Keratinocyte (primary cell): ENCODE measurements at places on chromosomes 2 and 18. TPM values are rescaled to one million over a fixed set of nuclear protein-coding genes. Genes with fewer than 3 reads are reported as not detected.

DNA sequence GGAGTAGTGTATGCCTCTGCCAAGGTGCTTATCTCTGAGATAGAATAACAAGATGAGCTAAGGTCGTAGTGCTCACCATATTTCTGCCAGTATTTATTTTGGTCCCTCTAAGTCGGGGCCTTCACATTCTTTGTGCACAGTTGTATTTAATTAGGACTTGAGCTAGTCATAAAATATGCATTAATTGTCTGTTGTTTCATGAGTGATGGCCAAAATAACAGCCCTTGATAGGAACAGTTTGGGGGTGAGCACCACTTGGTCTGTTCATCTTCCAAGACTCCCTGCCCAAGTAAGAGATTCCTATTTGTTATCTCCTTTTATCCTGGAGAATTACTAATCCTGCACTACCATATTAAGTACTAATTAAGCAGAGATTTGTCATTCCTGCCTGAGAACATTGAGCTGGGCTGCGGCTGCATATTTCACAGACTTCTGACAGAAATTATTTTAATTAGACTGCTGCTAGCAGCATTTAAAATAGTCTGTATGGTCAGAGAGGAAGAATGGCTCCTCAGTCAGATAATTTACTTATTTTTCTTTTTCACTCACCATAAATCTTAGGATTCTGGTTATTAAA, 435.1 kb downstream of the MTX2 start:
- DNase-seq, result no peak

- peak; percentile 73 for DNase-seq
Observed at GRCh38 chr18:34767601-34768027, 57.5 kb downstream of the DTNA start.

DNA sequence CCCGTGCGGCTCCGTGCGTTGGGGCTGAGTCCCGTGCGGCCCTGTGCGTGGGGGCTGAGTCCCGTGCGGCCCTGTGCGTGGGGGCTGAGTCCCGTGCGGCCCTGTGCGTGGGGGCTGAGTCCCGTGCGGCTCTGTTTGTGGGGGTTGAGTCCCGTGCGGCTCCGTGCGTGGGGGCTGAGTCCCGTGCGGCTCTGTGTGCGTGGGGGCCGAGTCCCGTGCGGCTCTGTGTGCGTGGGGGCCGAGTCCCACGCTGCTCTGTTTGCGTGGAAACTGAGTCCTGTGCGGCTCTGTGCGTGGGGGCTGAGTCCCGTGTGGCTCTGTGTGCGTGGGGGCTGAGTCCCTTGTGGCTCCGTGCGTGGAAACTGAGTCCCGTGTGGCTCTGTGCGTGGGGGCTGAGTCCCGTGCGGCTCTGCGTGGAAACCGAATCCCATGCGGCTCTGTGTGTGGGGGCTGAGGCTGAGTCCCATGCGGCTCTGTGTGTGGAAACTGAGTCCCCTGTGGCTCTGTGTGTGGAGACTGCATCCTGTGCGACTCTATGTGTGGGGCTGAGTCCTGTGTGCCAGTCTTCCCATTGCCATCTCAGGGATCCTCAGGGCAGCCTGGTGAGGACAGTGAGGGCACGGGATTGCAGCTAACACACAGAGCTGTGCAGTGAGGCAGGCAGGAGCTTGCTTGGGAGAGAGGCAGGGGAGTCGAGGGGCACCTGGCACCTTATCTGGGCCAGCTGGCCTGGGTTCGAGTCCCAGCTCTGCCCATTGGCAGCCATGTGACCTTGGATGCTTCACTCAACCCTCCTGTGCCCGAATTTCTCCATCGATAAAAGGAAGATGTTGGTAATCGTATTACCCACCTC, 44.5 kb downstream of the LDLRAD4 start:
- no peak for DNase-seq

DNA sequence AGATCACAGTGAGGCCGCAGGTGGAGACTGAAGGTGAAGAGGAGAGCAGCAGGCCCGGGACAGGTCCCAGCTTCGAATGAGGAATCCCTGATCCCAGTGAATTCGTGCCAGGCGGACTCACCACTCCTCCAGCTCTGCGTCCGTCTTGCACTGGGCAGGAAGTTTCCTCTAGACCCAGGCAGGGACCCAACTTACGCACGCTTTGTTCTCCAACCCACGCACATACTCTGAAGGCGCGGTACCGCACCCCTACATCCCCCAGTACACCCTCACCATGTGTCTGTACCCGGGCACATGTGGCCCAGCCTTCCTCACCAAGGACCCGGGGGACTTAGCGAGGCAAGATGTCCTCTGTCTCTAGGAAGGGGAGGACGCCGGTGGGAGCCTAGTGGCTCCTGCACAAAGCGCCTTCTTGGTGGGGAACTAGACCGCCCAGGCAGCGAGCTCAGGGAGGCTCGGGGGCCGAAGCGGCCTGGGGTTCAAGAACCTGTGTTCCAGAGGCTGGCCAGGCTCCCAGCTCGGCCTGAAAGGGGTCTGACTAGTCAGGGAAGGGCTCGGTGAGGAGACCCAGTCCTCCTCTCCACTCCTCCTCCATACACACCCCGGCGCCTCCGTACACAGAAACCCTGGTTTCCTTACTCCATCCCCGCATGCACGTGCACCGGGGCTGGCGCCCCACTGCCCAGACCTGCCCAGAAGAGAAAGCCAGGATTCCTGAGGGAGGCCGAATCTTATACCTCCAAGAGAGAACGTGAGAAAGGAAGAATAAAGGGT, 38.3 kb upstream of the ATP6V1B1 start:
- no peak for DNase-seq

DNA sequence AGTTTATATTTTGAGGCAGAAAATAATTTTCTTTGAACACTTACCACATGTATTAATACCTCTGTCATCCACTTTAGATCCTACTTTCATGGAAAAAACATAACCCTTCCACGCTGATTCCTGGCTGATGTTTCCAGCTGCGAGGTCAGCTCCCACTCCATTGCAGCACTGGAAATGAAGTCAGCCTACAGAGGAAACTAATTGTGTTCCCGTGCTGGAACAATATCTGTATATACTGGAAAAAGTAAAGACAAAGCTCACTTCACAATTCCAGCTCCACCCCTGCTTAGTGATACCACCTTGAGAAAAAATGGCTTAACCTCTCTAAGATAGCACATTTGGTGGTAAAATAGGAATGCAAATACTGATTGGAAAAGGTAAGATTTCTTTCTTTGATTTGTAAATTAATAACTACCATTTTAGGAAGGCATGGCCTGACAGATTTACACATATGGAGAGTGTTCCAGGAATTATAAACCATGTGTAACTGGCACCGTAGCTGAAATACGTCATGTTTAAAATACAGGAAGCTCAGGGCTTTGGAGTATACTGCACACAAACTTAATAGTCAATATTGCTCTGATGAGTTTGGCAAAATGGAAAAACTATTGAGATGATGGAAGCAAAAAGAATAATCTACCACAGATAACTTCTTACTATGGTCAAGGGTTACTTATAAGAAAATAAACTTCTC, 90.0 kb downstream of the TRIB2 start:
- no peak for DNase-seq

DNA sequence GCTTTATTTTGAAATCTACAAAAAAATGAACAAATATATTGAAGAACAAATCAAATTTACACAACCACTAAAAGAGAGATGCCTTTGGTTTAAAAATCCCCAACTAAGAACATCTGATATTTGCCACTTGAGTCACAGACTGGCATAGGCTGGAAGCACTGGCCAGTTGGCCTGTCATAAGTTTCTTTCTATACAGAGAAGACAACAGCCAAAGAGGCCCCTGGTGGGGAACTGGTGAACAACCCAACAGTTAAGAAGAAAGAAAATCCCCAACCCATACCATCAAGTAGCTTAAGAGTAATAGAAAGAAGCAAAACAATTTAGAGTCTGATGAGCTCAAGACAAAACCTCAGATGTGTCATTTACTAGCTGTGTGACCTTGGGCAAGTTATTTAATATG, 45.5 kb downstream of the OSR1 start:
- no peak for DNase-seq

DNA sequence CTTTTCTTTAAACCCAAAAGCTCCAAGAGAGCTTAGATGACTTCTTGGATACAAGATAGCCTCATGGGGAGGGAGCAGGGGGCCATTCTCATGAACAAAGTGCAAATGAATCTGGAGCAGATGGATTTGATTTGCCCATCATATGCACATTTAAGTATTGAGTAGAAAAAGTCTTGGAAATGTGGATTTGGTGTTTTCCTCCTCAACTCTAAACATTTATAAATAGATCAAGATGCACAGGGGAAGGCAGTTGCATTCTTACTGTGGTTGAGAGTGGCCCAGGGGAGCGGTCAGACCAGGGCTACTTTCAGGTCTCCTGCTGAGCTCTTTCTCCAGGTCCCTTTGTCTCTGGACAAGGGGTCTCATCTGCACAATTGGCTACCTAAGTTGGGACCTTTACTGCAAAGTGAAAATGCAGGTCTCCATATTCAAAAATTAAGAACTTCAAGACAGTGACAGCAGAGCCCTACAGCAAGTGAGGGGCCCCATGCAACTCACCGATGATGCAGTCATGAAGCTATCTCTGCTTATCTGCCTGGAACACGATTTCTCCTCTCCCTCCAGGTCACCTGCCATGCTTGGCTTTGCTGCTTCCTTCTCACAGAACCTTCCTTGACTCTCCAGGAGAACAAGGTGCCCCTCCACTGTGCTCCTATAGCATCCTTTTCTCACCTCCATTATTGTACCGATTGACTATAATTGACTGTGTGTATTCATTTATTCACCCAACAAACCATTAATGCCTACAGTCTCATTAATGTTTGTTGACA, 145.4 kb downstream of the LPIN1 start:
- DNase-seq, result no peak

DNA sequence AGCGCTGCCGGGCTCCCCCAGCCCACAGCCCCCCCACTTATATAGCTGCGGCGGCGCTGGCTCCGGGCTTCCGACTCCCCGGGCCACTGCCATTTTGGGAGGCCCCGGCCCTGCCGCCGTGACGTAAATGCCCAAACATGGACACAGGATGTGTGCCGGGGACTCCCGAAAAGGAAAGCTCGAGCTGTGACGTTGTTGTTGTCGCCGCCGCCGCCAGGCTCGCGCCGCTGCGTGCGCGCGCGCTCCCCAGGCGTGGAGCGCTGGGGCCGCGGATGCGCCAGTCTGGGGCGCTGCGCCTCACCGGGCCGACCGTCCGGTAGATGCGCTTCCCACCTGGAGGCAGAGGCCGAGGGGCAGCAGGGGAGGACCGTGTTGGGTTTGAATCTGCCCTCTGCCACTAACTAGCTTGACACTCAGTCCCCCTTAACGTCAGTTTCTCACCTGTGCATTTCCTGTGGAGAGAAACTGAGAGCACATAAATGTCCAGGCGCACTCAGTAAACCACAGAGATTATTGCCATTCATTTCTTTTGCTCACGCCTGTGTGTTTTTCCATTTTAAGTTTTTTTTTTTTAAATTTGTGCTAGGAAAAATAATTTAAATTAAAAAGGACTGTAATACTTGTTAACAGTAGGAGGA, at the start of gene EGR4:
TSS of gene EGR4 (minus strand) at position 15 of the 638 bp plus-strand sequence. CDS start 231 bp downstream, outside the sequence.
- no peak for DNase-seq

DNA sequence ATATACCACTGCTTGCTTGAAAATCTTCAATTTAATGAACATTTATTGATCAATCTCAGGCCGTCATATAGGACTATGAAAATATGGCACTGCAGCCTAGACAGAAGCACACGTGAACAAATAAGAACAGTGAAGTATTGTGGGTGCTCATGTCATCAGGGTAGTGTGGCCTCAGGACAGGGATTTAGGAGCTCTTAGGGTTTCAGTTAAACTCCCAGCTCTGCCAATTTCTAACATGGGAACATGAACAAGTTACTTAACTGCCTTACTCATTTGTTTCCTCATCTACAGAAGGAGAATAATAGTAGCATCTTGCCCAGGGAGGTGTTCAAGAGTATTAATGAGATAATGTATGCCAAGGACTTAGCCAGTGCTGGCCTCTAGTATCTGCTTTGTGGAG, 146.0 kb upstream of the MAP3K20 start:
- no peak for DNase-seq

DNA sequence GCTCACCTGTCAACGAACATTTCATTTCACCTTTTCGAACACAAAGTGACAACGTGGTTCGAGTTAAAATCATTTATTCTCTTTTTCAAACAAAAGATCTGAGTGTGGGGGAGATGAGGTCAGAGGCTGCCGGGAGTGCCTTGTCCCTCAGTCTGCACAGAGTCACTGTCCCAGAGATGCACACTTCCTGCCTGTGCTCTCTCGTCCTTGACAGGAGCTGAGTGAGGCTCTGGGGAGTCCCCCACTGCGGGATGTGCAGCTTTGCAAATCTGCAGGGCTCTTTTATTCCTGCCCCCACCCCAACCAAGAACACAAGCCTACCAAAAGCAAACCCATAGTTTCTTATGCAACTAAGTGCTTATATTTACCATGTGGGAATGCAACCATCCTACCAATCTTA, 497.8 kb downstream of the EIPR1 start:
- no peak for DNase-seq

TTC39C gene
- polyA plus RNA-seq, result 13.3 to 26.8 TPM (median 25.0 TPM) in 3 replicates

BARD1 gene
- 1.7 to 4.6 TPM (median 3.6 TPM) in 3 replicates for polyA plus RNA-seq

RPRM gene
- polyA plus RNA-seq, result not detected in 3 replicates
